Panc1 (cell line): ENCODE measurements at places on chromosomes 1 and 21. TPM values are rescaled to one million over a fixed set of nuclear protein-coding genes. Genes with fewer than 3 reads are reported as not detected.

DNA sequence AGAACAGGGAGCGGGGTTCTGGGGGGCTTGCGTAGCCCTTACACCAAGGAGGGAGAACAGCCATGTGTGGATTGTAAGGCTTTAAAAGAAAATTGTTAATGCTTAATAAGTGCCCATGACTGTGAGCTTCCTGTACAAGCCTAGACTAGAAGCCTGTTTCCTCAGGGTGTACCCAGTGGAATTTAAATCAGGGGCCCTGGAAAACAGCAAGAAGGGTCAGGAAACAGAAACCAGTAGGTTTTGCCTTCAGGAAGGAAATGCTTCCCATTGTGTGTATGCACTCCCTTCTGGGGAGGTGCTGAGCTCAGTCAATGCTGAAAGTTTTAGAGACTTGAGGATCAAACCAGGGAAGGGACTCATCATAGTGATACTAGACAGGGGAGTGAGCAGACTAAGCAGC is 12.7 kb downstream of the UTP11 start:
- no peak for DNase-seq

DNA sequence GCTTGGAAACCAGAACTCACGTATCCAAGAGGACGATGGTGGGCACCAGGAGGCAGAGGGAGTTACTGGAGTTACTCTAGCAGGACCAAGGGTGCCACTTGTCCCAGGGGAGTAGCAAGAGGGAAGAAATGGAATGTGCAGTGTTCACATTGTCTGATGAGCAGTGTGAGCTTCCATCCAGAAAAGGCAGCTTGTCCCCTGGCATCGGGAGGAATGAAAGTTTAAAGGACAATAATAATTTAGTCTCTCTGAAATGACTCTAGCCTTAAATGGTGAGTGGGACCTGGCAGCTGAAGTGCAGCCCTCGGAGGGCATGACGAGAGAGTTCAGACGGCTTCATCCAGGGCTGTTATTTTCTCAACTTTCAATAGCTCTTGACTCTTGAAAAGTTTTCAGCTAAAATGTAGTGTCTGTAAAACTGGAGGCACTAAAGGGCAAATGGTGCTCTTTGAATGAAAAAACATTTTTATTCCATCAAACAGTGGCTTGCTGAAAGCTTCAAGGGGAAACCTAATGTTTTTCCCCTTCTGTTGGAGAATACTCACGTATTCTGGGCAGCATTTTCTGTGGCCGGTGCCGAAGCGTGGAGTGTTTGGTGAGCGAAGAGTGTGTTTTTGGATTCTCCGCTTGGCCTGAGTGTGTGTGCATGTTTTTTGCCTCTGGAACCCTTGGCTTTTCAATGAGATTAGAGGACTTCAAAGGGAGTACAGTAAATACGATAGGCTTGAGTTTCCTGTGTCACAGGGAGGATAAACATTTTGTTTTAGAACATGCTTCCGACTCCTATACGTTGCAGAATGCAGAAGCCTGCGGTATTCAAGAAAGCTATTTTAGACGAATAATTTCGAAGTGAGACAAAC is 157.3 kb downstream of the GALNT2 start:
- DNase-seq = no peak

LENEP gene
- 0.67 TPM for total RNA-seq

SPATA21 gene
- not detected for total RNA-seq
